ENCODE measurements at places on chromosomes 13 and 19.

- DNase-seq, result peak; percentile 42
Observed at GRCh38 chr13:93847162-93847561, 620.6 kb downstream of the GPC6 start.

GRCh38 chr13:75175575-75175974 lies 306.4 kb downstream of the TBC1D4 start:
- no peak for DNase-seq

GRCh38 chr13:103731959-103732358 lies 665.7 kb upstream of the SLC10A2 start:
- no peak for DNase-seq

DNA sequence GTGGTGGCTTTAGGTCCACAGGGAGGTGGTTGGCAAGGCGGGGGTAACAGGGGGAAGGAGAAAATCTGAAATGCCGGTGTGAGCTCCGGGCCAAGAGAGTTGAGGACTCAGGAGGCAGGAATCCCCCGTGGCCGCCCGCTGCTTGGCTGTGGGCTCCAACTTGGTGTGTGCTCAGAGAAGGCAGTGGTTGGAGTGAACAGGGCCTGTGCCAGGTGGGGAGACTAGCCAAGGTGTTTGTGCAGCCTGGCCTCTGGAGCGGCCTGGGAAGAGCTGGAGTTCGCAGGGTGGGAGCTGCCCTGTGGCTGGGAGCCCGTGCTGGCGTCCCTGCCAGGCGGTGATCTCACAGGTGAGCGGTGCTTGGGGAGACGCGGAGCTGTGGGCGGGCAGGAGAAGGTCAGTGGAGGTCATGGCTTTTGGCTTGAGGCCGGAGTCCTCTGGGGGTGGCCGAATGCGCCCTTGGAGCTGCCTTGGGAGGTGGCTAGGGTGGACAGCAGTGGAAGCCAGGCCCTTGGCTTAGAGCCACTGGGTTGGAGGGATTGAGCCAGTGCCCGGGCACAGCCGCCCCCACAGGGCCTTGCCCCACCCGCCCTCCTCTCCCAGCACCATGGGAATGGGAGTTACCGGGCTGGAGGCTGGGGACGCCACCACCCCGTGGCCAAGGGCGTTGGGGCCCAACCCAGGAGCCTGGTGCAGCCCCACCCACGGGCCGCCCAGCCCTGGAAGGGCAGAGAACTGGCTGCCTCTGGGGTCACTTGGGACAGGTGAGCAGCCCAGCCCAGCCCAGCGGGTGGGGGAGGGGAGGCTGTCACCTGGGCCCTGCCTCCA lies 7.1 kb upstream of the CIRBP start:
- DNase-seq, result peak; percentile 67

- DNase-seq, result peak; percentile 81
Observed at GRCh38 chr13:30045916-30046704, 195.7 kb upstream of the UBL3 start.

DNA sequence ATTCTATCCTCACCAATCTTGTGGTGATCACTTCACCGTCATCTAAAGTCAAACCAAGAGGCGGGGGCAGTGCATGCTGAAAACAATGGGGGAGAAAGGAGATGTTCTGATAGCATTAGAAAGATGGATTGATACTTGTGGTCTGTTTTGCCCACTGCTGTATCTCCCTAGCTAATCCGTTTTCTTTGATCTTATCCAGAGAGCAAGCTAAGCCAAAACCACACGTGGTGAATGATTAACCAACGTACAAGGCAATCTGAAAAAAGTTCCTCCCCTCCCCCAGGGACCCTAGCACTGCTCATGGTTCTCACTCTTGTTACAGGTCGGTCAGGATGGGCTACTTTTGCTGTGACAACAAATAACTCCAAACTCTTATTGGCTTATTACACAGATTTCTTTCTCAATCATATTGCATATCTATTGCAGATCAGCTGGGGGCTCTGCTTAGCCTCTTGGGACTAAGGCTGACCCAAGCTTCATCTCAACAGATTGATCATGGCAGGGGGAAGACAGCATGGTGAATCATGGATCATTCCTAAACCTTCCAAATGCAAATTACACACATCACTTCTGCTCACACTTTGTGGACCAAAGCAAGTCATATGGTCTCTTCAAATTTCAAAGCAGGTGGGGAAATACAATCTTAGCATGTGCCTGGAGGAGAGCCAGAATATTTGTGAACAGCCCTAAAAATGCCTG lies 11.9 kb upstream of the C13orf42 start:
- DNase-seq, result no peak

- DNase-seq, result peak; percentile 68
Observed at GRCh38 chr13:51523082-51523518, 61.2 kb upstream of the WDFY2 start.

GRCh38 chr13:26914624-26915023 lies 154.0 kb upstream of the GPR12 start:
- peak; percentile 2 for DNase-seq

- DNase-seq, result no peak
Observed at GRCh38 chr19:15421721-15422260, 3.0 kb upstream of the AKAP8L start.

- peak; percentile 15 for DNase-seq
Observed at GRCh38 chr13:67048821-67049150, 181.3 kb downstream of the PCDH9 start.

DNA sequence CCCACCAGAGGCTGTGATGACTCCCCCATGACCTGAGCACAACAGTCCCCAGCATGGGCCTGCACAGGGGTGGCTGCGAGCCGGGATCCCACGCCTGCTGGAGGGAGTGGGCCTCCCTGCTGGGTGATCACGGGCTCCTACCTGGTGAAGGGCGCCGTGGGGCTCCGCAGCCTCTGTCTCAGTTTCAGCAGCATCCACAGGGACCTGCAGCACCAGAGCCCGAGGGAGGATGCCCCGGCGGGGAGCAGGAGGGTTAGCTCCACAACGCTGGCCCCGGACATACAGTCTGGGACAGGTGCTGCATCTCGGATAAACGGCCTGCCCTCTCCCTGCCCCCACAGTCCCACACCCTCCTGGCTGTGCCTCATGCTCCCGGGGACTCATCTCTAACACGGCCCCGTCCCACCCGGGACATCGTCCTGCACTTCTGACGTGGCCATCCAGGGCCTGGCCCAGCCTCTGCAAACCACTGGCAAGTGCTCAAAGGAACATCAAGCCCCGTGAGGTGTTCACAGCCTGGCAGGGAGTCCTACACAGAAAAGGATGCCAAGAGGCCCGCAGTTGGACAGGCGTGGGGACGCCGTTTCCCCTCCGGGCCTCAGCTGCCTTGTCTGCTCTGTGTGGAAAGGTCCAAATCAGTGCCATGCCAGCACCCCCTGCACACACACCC lies 10.5 kb downstream of the PEX11G start:
- no peak for DNase-seq

DNA sequence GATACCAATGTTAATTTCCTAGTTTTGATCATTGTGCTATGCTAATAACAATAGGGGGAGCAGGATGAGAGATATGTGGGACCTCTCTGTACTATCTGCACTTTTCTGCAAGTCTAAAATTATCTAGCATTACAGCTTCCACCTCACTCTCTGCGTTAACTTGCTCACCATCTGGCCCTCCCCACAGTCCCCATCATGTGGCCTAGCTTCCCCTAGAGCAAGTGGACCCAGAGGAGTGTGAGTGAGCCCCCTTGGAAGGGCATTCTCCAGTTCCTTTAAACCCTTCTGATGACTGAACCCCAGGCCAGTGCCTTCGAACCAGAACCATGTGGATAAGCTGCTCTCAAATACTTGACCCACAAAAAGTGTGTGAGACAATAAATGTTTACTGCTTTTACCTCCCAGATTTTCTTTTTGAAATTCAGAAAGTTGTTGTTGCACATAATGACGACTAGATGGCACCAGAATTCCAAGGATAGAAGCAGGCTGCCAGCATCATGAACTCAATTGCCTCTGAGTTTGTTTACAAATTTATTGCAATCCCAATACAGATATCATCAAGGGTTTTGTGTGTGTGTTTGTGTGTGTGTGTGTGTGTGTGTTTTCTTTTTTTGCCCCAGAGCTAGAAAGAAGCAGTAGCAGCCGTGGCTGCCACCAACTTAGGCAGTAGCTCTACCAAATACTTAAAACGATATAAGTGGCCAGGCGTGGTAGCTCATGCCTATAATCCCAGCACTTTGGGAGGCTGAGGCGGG lies 49.0 kb upstream of the ZNF780A start:
- DNase-seq, result peak; percentile 59

DNA sequence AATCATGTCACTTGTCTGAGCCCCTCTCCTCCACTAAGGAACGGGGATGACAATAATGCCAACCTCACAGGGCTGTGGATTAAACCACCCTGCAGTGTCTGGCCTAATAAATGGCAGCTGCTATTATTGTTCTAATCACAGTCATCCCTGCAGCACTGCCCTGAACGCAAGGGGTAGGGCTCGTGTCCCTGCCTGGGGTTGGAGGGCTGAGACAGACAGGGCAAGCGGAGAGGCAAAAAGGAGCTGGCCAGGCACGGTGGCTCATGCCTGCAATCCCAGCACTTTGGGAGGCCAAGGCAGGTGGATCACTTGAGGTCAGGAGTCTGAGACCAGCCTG lies 10.2 kb upstream of the KPTN start:
- no peak for DNase-seq

- DNase-seq, result no peak
Observed at GRCh38 chr19:406135-406781, 2.7 kb downstream of the C2CD4C start.

- DNase-seq, result peak; percentile 55
Observed at GRCh38 chr13:44273991-44274770, 99.4 kb upstream of the SERP2 start.

GRCh38 chr13:43000676-43001075 lies 8.6 kb upstream of the EPSTI1 start:
- no peak for DNase-seq

GRCh38 chr13:89925107-89925506 lies 1422.4 kb upstream of the MIR17HG start:
- peak; percentile 3 for DNase-seq

DNA sequence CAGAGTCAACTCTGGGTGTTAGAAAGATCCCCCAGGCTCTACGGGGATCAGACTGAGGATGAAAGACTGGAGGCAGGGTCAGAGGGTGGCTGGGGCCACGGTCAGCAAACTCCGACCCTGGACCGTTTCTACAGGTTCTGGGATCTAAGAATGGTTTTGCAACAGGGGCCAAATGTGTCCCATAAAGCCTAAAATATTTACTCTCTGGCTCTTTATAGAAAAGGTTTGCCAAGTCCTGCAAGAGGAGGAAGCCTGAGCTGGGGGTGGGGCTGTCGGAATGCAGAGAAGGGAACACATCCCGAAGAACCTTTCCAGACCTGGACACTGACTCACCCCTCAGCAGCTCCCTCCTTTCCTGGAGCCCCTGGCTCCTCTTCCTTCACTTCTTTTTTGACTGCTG lies 20.7 kb downstream of the LIG1 start:
- DNase-seq, result no peak

DNA sequence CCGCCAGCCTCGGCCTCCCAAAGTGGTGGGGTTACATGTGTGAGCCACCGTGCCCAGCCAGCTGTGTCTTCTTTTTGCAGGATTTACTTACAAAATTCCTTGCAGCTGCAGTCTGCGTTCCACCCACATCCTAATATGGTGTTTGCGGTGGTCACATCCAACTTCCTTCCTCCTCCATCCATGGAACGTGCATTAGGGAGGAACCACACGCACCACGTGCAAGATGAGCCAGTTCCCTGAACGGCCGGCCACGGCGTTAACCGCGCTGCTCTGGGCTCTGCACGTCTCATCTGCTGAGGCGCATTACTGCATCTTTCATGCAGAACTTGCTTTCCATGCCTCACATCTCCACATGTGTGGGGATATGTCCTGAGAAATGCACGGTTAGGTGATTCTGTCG lies 13.0 kb upstream of the SIGLEC11 start:
- no peak for DNase-seq

GRCh38 chr19:52739576-52739975 lies 4.7 kb upstream of the ZNF611 start:
- no peak for DNase-seq

GRCh38 chr13:80881495-80881894 lies 540.6 kb upstream of the SPRY2 start:
- no peak for DNase-seq

DNA sequence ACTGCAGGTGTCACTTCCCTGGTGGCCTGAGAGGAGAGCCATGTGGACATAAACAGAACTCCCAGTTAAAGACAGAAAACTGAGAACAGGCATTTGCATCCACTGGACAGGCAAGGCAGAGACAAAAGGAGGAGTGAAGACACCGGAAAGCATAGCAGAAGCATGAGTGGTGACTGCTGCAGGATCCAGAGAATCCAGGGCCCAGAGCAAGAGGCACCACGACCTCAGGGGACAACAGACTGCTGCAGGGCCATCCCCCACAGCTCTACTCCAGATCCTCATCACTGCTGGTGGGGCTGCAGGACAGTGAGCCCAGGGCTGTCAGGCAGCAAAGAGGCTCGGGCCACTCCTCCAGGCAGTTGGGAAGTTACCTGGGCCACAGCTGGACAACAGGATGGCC lies 14.5 kb upstream of the ISYNA1 start:
- no peak for DNase-seq

DNA sequence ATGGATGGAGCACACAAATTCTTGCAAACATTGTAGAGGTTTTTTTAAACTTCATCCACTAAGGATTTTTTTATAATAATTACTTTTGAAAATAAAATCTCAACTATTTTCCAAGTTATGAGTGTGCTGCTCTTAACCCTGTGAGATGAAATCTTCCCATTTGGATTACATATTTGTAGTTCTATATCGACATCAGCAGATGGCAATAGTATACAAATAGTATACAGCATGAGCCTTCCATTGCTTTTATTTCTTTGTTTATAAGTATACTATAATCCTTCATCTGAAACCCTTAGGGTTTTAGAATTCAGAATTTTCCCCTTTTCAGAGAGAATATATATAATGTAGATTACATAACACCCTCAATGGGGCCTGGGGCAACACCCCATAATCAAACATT lies 70.5 kb downstream of the GJA3 start:
- DNase-seq, result no peak

DNA sequence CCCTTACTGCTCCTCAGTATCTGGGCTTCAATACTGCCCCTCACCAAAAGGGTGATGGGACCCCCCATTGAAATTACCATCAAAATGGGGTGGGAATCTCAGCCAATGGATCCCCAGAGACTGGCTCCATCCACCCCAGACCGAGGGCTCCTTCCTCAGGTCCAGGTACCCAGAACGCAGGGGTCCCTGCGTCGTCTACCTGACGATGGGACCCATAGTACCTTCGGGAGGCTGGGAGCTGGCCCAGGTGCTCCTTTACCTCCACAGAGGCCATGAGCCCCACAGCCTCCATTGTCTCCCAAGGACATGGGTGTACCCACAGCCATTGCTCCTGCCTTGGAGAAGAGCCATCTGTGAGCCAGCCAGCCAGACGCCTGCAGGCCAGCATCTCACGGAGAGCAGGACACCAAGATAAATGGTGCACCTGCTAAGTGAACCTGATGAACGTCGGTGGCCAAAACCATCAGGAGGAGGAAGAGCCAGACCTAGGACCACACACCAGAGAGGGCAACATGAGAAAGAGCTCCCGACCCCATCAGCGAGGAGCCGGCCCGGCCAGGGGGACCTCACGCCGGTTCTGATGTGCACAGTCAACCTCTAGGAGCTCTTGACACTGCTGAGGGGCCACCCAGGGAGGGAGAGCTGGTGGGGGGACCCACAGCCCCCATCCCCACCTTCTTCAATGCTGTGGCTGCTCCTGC lies 156.8 kb upstream of the SOX1 start:
- no peak for DNase-seq
